AG09309 (cell line): ENCODE measurements at places on chromosomes 2 and 18.

- DNase-seq = no peak
Observed at GRCh38 chr2:131156452-131157149, 51.5 kb downstream of the PLEKHB2 start.

- DNase-seq = no peak
Observed at GRCh38 chr2:69994166-69994565, 32.7 kb upstream of the ASPRV1 start.

DNA sequence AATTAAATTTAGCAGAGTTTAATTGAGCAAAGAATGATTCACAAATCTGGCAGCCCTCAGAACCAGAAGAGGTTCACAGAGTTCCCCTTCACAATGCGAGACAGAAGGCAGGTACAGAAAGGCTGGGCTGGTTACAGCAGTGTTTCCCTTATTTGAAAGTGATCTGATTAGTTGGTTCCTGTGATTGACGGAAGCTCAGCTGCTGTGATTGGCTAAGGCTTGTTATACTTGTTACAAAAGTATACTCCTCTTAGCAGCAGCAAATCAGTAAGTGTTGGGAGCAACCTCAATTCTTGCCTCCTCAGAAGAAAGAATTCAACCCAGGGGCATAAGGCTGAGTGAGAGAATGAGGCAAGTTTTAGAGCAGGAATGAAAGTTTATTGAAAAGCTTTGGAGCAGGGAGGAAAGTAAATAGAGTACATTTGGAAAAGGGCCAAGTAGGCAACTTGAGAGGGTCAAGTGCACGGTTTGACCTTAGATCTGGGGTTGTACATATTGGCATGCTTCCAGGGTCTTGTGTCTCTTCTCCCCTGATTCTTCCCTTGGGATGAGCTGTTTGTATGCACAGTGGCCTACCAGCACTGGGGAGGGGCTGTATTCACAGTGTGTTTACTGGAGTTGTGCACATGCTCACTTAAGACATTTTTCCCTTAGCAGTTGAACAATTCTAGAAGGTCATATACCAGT lies 431.8 kb upstream of the RAB12 start:
- DNase-seq = no peak

DNA sequence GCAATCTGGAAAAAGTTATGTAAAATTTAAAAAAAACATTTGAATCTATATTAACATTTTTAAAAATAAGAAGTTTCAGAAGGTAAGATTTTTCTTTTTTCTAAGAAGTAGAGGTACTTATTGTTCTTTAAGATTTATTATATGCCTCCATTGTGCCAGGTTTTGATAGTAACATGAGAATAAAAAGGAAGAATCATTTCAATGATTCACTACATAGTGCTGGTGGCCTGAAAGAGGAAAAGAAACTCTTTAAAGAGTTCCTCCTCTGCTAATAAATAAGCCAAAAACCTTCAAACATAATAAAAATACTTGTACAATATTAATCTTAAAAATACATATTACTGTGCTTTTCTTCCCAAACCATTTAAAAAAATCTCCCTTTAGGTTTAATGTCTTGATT lies 69.0 kb downstream of the ANKRD44 start:
- DNase-seq = no peak

- DNase-seq = no peak
Observed at GRCh38 chr18:77250926-77251729, 1.5 kb downstream of the GALR1 start.

DNA sequence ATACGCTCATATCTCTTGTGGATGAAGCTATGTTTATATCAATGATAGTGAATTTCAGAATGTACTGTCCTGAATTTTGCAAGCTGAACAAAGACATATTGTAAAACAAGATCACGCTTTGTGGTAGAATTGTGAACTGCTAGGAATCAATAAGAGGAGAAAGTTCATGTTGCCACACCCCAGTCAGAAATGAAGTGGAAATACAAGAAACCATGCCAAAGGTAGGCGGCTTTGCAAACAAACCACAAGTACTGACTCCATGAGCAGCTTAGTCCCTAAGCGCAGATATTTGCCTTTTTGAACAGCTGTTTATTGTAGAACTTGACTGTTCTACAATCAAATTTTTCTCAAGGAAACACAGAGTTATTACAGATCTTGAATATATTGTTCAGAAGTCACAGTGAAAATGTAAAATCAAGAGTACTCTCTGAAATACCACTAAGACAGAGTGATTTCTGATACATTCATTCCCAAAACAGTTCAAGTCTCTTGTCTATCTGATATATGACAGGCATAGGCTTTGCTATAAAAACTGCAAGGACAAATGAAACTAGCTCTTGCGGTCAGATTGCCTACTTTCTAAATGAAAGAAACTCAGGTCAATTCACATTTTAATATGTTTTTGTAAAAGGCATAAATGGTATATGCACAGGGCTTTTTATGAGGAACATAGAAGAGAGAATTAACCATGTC lies 120.9 kb upstream of the CDH19 start:
- no peak for DNase-seq
